NCI-H524 treated with DMSO at 0.1 percent for 48 hours (cell line): ENCODE measurements at places on chromosomes 2 and 18.

DNA sequence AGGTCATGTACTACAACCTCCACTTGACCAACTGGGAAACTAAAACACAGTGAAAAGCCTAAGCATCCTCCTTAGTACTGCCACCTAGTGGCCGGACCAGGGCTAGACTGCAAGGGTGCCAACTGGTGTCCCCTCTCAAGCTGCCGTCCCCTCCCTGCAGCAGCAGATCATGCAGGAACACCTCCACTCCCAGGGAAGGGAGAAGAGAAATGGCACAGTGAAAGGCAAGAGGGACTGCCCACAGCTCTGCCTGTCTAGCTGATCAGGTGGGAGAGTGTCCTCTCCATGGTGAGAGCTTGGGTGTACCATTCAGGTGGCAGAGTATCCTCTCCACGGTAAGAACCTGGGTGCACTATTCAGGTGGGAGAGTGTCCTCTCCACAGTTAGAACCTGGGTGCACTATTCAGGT lies 78.1 kb downstream of the AAK1 start:
- DNase-seq: peak; percentile 8

- no peak for DNase-seq
Measured at GRCh38 chr2:21281791-21282514, 158.2 kb downstream of the TDRD15 start.

DNA sequence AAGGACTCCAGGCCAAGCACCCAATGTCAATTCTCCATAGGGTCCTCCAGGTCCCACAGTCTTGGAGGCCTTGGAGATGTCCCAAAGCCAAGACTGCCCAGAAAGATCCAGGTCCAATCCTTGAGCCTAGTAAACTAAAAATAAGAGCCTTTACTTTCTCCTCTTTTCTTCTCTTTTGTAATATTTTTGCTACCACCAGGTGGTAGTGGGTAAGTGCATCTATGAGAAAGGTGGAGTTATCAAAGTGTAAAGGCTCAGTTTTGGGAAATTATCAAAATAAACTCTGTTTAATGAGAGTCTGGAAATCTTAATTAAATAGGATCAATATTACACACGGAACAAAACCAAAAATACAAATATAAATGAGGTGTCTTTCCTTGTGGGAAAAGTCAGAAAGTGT lies 276.4 kb downstream of the ALK start:
- no peak for DNase-seq

DNA sequence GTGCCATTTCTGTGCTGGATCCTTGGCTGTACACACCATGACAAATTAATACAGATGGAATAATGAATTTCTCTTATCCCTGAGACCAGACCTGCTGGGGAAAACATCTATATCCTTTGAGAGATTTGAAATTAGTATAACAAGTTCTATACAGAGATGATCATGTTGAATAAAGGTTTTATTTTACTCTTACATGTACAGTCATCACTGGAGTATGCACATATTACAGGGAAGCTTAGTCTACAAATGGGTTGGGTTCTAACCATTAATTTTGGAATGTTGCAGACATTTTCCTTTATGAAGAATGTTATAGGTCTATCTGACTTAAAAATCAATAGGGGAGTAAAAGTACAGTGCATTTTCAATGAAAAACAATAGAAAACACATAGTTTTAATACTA lies 29.9 kb upstream of the MMADHC start:
- no peak for DNase-seq

DNA sequence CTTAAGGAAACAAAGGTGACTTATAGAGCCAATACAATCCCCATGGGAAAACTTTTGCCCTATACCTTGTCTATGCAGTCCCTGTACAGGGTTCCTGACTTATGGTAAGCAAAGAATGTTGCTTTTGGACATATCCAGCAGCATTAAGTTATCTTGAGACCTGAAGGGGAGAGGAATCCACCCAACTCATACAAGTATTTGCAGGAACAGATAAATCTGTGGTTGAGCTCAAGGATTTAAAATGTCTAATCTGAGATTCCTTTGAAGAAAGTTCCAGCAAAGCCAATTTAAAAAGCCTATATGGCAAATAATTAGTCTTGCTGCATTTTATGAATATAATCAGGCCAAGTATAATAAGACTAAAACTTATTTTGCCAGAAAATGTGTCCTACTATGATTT lies 739.5 kb upstream of the CDH2 start:
- no peak for DNase-seq

DNA sequence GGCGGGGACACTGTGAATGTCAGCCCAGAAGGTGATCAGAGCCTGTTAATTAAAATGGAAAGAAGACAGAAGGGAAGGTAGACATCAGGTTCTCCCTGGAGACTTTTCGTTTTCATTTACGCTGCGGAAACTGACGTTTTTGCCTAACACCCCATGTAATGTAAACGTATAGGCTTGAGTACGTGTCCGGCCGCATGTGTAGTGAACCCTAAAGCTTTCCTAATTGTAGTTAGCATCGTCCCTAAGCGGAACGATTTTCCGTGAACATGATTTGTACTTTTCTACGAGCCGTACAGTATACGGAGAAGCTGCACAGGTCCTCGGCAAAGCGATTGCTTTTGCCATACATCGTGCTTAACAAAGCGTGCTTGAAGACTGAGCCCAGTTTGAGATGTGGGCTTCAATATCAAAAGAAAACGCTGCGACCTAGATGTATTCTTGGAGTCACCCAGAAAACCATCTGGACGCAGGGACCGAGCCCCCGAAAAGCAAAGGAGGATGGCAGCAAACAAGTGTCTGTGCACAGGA lies 284 bp downstream of the TIMM21 start:
- no peak for DNase-seq

- DNase-seq: no peak
Measured at GRCh38 chr2:32732912-32733472, 105.1 kb downstream of the TTC27 start.

DNA sequence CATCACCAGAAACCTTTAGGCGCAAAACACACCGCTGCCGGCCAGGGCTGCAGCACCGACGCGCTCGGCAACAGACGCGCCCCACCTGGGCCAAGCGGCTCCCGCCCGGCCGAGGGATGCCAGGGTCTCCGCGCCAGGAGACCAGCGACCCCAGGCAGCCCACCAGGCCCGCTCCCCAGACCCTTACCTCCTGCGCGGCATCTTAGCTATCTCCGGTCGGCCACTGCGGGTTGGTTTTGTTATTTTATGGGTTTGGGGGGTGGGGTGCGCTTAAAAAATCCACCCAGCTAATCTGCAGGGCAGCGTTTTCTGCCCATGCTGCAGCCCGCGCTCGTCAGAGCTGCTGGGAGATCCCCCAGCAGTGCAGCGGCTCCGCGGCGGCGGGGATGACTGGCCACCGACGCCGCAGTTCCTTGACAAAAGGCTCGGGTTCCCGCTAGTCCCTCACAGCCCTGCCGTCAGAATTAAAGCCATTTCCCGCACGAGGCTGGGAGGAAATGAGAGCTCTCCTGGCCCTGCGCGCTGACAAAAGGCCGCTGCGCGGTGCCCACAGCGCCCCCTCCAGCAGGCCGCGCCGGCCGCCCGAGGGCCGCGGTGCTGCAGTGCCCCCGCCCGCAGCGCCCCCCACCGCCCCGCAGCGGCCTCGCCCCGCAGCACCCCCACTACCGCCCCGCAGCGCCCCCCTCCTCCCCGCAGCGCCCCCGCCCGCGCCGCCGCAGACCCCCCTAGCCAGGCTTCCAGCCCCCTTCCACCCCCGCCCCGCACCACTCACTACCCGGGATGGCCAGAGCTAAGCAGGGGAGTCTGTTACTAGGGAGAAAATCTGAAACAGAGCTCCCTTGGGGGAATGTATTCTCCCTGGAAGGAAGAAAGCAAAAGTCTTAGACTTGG lies at the start of gene ADD2:
TSS of gene ADD2 (minus strand) at position 502 of the 891 bp plus-strand sequence. CDS start 61,792 bp downstream, outside the sequence.
- peak; percentile 3 for DNase-seq

GRCh38 chr2:73821669-73822068 lies 7.1 kb upstream of the STAMBP start:
- DNase-seq: no peak

DNA sequence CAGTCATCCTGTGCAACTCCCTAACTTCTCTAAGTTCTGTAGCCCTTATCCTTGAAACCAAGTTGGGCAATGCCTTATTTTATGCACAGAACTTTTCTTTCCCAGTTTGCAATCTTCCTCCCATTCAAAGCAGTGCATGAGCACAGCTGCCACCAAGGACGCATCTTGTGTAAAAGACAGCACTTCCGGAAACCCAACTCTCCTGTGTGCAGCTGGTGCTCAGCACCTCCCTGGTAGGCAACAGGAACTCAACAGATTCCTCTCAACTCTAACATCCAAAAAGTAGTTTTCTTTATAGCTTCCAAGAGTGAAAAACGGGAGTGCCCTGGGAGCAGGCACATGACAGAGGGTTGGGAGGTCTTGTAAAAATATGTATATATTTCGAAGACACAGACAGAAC lies 2.2 kb downstream of the TMEM18 start:
- no peak for DNase-seq

DNA sequence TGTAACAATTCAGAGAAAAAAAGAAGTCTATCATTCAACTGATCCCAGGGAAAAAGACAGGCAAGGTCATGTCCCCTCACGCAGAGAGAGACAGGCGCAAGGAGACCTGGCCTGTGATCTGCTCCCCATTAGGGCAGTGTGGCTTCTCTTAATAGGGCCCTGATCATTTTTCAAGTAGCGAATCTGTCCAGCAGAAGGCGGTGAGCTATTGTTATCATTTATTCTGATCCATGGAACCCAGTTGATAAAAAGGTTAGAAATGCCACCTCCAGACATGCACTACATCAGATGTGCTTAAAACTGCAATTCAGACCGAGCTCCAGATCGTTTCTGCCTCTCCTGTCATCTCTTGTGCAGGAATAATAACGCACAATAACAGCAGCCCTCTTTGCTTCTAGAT lies 1025.6 kb upstream of the PIK3C3 start:
- DNase-seq: no peak

DNA sequence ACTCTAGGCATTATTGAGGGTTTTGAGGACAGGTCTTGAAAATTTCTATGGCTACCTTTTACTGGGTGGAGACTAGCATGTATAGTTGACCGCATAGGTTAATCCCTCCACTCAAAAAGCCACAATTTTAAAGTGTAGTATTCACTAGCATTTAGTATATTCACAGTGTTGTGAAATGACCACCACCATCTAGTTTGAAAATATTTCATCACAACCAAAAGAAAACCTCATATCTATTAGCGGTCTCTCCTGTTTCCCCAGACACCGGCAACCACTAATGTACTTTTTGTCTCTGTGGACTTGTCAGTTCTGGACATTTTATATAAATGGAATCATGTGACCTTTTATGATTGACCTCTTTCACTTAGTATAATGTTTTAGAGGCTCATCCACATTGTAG lies 53.9 kb downstream of the MSH2 start:
- DNase-seq: no peak

DNA sequence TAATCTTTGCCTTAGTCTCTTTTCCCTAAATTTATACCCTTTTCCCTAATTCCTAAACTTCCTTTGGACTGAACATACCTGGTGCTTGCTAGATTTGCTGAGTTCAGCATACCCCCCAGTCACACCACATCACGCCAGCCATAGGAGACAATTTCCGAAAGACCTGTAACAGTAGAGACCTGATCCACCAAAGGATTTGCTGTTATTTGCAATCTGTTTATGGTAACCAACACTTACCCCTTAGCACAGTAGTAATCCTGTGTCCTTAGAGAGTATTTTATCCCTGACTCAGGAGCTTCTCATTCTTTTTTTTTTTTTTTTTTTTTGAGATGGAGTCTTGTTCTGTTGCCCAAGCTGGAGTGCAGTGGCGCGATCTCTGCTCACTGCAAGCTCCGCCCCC lies 8.6 kb downstream of the PSMG2 start:
- no peak for DNase-seq

DNA sequence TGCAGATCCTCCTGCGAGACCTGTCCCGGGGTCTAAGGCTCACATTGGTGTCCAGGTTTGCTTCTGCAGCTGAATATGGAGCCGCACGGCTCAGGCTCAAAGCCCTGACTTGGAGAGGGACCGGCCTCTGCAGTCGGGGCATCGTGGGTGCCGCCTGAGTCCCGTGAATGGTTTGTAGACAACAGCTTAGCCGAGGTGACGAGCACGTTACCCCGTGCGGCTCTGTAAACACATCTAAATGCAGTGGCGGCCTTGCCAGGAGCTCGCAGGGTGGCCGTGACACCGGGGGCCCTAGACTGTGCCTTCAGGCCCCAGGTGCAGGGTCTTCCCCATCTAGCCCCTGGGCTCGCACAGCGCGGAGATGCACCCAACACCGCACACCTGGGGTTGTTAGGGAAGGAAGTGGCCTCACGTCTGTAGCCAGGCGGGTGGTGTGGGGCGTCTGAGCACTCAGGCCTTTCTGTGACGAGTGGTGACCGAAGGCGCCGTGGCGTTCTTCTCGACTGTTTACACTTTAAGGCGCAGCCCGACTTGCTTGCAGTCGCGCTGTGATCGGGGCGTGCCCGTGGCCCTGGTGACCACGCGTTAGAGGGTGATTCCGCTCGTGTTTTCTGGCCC lies 91.6 kb downstream of the NFATC1 start:
- DNase-seq: no peak

DNA sequence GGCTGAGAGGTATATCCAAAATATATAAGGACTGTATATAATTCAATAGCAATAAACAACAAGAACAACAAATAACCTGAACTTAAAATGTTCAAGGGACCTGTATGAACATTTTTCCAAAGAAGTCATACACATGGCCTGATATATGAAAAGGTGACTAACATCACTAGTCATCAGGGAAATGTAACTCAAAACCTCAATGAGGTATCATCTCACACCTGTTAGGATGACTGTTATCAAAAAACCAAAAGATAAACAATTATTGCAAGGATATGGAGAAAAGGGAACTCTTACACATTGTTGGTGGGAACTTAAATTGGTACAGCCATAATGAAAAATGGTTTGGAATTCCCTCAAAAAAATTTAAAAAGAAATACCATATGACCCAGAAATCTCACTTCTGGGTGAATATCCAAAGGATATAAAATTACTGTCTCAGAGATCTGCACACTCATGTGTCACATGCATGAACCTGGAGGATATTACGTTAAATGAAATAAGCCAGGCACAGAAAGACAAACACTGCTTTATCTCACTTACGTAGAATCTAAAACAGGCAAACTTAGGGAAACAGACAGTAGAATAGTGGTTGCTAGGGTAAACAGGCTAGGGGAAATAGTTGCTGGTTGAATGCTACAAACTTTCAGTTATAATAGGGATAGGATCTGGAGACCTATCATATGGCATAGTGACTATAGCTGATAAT lies 334.5 kb upstream of the MMADHC start:
- DNase-seq: no peak

DNA sequence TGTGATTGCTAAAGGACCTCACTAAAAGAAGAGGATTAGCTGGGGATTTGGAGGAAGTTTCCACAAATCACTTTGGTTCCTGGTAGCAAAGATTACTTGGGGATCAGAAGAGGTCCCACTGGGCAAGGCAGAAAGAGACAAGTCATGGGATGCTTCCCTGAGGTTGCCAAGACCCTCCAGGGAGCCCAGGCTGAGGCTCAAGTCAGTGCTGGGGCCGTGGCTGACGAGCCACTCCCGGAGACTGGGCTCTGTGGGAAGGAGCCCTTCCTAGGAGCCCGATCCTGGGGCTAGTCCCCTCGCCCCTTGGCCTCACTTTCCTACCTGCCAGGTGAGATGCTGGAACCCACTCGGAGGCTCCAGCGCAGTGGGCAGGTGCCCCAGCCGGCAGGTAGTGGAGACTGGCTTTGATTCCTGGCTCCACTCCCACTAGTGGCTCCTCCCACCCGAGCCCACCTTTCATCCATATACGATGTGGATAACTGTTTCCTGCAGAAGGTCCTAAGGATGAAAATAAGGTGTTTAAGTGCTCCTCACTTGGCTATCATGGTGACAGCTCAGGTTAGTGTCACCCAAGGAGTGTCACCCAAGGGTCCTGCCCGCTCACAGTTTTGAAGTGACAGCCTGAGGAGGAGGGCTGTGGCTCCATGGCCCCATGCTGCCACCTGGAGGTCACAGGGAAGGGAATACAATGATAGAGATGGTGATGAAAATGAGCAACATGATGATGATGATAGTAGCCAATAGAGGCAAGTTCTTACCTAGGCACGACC lies 100.5 kb downstream of the CAPN13 start:
- DNase-seq: peak; percentile 65
